ENCODE measurements at places on chromosomes 3 and 15. TPM values are rescaled to one million over a fixed set of nuclear protein-coding genes. Genes with fewer than 3 reads are reported as not detected.

The IGF2BP2 gene
- 59.5 TPM for total RNA-seq

The GHSR gene
- total RNA-seq = not detected

The RETNLB gene
- total RNA-seq = not detected

The SLC6A20 gene
- total RNA-seq = not detected

The DNASE1L3 gene
- 1.3 TPM for total RNA-seq

The ANKUB1 gene
- not detected for total RNA-seq

DNA sequence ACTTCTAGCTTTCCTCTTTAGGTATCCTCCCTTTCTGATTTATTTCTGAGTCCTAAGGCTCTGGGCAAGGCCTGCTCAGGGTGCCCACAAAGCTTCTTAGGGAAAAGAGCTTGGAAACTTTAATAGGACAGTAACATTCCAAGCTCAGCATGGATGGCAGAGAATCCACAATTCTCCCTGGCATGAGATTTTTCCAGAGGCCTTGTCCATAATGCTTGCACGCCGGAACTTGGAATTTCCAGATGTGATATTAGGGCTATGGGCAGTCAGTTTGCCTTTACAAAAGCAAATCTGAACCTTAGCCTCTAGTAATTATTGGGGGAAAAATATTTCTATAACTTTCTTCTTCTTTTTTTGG, 139.0 kb upstream of the RBMS3 start:
- no peak for DNase-seq

DNA sequence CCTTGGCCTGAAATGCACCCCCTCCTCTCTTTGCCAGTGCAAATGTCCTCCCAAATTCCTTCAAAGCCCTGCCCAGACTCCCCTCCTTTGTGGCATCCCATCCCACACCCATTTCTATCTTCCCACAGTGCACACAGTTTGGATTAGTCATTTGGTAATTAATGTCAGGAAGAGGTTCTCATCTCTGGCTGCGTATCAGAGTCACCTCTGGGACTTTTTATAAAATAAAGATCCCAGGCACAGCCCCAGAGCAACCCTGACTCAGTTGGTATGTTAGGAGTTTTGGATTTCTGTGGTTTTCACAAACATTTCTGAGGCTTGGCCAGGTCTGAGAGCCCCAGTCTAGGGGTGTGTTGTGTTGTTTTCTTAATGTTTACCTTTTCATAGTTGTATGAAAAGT, 41.6 kb downstream of the C3orf20 start:
- no peak for DNase-seq

DNA sequence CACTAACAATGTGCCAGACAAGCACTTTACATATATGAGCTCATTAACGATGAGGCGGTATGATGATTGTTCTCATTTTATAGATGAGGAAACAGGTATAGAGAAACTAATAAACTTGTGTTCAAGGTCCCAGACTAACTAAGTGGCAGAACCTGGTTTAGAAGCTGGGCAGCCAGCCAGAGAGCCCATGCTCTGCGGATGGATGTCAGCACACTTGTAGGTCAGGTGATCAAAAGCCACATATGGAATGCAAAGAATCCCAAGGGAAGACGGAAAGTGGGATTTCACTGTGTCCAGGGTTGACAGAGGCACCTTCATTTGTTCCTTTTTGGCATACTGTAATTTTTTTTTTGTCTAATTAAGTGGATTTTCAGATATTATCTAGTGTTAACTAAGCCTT, 103.7 kb downstream of the EFL1 start:
- DNase-seq = no peak

DNA sequence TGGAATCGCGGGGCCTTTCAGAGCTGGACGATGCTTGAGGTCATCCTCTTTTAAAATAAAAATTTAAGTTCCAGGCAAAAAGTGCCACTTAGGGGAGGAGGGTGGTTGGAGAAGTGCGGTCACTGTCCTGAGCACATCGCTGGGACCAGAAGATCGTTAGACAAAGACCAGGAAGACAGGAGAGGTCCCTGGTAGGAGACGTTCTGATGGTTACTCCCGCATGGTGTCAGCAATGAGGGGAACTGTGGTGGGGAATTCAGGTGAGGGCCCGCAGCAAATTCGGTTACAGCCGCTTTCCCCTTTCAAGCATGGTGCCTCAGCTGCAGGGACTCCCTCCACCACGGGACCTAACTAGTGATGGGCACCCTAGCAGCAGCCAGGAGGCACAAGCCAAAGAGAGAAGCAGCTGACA, 1.0 kb upstream of the ISY1 start:
- peak; percentile 42 for DNase-seq

DNA sequence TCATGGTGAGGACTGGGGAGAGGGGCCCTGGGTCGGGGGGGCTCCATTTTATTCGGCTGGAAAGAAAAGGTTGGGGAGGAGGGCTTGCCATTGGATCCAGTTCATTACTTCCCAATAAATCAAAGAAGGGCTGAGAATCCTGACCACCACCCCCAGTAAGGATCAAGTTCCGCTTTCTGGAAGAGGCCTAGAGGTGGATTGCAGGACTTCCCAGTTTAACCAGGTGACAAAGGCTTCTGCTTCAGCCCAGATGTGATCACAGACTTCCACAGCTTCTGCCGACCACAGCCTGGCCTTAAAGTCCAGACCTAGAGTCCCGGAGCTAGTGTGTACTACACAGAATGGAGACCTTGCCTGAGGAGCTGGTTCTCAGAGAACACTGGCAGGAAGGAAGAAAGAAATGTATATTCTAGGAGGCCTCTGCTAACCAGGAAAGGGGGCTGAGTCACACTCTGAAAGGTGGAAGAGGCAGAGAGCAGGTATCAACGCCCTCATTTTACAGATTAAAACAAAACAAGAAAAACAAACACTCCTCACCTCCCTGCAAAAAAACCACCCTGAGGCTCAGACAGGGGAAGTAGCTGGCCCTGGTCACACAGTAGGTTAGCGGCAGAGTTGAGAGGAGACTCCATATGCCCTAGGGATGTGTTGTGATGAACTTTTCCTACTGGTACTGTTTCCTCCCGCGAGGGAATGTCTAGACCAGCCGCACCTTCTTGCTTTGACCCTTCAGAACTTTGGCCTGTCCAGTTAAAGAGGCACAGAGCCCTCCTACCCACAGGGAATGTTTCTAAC, 1.1 kb upstream of the CEMIP start:
- DNase-seq = no peak

DNA sequence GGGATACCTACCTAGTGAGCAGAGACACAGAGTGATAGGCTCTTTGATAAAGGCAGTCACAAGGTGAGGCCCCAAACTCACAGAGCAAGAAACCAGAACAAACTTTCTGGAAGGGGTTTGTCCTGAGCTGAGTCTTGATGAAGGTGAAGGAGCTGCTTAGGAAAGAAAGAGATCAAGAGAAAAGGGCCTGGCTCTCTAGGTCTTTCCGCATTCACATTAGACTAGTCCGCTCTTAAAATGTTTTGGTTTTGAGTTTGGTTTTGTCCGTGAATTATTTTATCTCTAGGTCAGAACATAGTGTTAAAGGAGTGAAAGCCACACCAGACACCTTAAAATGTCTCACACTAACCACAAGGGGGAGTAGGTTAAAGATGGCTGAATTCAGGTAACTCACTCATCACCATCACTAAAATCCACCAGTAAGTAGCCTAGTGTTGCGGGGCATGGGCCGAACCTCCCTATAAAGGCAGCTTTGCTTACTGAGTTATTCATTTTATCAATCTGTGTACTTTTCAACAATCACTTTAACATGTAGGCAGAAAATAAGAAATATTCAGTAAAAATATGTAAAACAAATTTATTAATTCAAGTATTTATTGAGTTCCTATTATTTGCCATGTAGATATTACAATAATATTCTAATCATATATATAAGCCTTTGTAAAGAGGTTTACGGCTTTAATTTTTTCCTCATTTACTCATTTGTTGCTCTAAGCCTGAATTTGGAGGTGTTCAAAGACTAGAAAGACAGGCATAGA, 121.5 kb upstream of the TSC22D2 start:
- DNase-seq = peak; percentile 64

- DNase-seq = no peak
Measured at GRCh38 chr3:197354568-197355001, 56.2 kb upstream of the DLG1 start.

- DNase-seq = peak; percentile 94
Measured at GRCh38 chr3:192887047-192887446, 30.6 kb downstream of the MB21D2 start.

- DNase-seq = no peak
Measured at GRCh38 chr3:176041185-176041584, 1156.1 kb downstream of the TBL1XR1 start.

- DNase-seq = no peak
Measured at GRCh38 chr3:157832588-157832987, 273.6 kb downstream of the SHOX2 start.

DNA sequence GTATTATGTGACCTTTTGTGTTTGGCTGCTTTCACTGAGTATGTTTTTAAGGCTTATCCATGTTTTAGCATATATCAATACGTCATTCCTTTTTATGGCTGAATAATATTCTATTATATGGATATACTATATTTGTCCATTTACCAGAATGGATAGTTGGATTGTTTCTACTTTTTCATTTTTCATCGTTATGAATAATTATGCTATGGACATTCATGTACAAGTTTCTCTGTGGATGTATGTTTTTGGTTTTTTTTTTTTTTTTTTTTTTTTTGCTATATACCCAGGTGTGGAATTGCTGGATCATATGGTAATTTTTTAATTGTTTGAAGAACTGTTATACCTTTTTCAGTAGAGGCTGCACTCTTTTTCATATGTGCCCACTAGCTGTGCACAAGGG, 23.5 kb downstream of the DOCK3 start:
- no peak for DNase-seq

DNA sequence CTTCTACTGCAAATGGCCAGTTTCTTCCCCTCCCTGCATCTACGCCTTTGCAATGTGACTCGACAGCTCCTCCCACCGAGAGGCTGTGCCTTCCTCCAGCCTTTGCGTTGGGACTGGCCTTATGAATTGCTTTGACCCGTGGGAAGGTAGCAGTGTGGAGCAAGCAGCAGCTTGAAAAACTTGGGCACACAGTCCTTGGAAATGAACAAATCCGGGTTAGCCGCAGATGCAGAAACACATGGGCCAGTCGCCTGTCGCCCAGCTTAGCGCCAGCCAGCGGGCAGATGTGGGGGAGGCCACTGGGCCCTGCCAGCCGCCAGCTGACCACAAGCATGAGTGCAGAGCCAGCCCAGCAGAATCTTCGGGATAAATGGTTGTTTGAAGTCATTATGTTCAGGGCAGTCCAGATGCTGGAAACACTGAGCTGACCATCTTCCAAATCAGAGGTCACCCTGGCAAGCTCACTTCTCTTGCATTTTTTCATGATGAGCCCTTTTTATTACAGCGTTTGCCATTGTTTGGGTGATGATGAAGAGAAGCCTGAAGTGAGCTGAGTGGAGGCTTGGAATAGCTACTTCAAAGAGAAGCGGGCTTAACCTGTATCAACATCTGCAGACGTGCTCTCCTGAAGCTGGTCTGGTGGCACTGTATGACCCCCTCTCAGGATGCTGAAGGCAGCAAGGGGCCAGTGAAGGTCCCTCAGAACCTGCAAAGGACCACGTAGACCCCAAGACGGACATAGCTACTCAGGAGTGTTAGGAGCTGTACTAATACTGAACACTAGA, 9.8 kb downstream of the SELENOS start:
- DNase-seq = peak; percentile 50
